RCC 7860 (cell line): ENCODE measurements at places on chromosomes 7 and 10.
A peak's percentile ranks its signal among the peaks of the same experiment; 100 is the strongest.

DNA sequence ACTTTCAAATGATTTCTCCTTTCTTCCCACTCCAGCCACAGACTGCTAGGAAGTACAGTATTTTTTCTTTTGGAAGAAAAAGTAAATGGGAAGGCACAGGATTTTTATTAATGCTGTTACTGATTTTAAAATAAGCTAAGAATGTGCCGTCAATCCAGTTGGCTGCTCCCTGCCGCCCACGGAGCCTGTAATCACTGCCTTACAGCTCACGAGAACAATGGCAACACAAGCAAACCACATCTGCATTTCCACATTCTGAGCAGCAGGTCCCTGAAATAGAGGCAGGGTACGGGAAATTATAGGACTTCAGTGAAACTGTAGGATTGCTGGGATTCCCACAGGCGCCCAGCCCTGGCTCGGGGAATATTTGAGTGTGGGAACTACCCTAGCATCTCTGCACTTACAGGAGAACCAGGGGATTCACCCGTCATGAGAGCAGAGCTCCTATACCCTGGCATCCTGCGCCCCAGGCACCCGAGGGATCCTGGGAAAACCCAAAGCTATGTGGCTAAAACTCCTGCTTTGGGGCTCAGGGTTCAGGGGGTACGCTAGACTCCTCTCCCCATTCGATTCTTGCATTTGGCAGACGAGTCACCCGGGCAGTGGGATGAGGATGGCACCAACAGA is 72.9 kb upstream of the TNS3 start:
- DNase-seq: no peak

DNA sequence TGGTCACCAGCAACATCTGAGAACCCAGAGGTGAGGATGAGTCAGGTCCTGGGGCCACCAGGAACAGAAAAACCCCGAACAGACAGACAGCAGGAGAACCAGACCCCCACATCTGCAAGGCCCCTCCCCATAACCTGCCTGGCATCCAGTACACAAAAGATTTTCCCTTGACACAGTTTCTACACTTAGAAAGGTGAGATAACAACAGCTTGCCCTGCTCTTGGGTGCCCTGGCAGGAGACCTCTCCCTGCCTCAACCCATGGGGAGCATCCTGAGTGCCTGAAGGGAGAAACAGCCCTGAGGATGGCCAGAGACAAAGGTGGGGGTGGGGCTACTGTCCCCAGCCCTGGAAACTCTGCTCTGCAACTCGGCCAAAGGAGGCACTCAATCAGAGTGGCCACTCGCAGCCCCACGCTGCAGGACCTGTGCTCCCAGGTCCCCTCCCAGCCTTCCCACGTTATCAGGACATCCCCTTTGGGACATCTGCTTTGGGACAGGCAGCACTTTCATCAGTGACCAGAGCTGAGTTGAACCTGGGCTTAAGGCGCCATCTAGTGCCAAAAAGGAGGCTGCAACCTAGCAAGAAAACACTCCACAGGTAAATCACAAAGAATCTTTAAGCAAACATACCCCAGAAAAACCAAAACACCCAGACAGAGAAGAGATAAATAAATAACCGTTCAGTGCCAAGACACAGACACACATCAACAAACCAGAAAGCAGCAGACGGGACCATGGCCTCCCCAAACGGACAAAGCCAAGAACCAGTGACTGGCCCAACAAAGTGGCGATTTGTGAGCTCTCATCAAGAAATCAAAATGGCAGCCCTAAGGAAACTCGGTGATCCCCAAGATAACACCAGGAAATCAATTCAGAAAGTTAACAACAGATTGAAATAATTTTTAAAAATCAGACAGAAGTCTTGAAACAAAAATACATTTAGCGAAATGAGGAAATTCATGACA is 233.7 kb downstream of the PTPRN2 start:
- DNase-seq: peak; percentile 33

- no peak for DNase-seq
These were observed 125.5 kb downstream of the PTPN20 start for GRCh38 chr10:47036771-47037170.

GRCh38 chr7:137980308-137980707 is 21.6 kb downstream of the CREB3L2 start:
- no peak for DNase-seq

DNA sequence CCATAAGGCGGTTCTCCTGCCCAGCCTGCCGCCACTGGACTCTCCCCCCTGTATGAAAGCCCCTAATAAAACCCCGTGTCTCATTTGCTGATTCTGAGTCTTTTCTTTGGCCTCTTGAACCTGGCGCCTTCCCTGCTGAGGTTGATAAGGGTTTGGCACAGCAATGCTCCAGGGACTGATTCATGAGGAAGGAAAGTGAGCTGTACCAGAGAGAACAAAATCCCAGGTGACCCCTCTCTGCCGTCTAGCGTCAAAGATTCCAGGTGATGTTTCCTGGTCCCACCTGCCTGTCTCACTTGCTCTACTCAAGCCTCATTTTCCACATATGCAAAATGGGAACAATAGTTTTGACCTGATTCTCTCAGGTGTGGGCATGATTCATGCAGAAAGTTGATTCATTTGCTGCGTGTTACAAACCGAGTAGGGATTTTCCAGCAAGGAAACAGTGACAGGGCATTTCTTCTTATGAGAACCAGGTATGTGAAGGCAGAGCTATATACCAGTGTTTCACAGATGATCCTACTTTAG is 730.6 kb upstream of the IGFBP3 start:
- peak; percentile 44 for DNase-seq

DNA sequence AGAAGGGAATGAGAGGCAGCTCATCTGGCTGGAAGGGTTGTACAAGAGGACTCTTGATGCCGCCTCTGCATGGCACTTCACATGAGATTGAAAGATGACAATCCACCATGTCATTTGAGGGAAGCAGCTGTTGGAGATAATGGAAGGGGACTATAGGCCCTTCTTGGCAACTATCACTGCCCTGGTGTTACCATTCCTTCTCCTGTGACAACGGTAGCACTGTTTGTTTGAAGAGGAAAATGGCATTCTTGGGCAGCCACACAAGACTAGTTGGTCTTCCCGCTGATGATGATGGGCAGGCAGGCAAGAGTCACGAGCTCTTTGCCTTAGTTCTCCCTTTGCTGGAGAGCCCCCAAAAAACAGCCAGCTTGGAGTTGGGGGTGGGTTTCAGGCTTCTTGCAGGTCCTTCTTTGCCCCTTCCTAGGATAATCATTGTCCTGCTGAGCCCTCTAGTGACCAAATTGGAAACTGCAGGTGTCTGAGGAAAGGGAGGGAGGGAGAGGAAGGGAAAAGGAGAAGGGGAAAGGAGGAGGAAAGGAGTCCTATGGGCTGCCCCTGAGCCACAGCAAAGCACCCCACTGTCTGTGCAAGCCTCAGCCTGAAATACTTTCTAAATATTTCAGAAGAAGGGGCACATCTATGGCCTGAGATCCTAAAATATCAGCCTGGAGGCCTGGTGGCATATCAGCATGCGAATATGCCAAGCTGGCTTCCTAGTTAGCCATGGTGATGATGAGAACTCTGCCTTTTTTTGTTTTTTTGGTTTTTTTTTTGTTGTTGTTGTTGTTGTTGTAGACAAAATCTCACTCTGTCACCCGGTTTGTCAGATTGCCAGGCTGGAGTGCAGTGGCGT is 165.6 kb upstream of the KMT2E start:
- peak; percentile 29 for DNase-seq

DNA sequence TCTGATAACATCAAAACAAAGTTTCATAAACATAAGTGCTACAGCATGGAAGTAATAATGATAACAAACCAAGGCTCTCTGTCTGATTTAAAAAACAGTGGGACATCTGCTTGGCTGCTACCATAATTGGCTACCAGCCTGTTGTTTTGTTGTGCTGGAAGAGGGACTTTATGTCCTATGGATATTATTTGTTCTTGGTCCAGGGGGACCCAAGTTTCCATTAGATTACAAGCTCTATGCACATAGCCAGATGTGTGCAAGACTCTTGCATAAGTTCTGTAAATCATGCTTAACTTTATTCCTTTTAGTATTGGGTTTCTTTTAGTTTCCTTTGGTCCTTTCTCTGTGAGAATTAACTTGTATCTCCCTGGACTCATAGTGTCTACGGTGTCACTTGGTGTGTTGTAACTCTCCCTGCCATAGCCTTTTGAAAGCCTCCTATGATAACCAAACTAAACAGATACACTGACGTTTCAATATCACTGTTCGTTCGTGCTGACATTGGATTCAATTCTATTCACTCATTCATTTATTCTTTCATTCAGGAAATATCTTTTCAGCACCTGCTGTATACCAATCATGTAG is 41.4 kb upstream of the CD36 start:
- DNase-seq: no peak

- DNase-seq: no peak
These were observed 110.8 kb downstream of the ARHGAP22 start for GRCh38 chr10:48494073-48494472.

DNA sequence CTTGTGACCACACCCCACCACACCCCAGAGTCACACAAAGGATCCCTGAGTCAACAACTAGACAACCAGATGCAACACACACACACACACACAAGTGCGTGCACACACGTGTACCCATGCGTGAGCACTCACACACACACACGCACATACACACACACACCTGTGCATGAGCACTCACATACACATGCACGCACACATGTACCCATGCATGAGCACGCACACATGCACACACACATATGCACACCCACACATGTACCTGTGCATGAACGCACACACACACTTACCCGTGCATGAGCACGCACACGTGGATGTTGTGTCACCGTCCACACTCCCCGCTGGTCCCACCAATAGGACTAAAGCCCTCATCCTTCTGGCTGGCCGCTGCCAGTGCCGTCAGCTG is 60.4 kb downstream of the HTR5A start:
- no peak for DNase-seq

DNA sequence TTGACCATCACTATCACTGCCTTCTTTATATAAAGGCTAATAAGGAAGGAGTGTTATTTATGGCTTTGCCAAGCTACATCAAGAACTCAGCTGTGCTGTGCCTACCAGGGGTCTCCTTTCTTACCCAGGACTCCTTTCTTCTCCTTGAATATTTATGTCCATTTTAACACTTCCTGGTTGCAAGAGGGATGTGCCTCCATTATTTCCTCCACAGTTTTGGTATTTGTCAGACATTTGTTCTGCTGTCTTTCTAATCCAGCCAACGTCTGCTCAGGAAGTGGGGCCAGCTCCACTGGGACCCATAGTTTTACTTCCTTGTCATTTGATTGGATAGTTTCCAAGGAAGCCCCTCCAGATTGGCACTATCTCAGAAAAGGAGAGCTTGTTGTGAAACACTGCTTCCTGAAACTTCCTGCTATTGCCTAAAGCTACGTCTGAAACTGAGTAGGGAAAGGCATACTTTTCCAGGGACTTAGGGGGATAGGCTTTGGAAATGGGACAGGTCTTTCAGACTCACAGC is 6.6 kb upstream of the STRIP2 start:
- no peak for DNase-seq

DNA sequence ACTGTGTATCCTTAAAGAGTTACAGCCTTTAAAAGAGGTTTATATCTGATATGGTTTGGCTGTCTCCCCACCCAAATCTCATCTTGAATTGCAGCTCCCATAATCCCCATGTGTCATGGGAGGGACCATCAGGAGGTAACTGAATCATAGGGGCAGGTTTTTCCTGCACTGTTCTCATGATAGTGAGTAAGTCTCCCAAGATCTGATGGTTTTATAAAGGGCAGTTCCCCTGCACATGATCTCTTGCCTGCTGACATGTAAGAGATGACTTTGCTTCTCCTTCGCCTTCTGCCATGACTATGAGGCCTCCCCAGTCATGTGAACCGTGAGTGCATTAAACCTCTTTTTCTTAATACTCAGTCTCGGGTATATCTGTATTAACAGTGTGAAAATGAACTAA is 9.7 kb downstream of the RTKN2 start:
- DNase-seq: no peak

- DNase-seq: peak; percentile 17
These were observed 20.3 kb upstream of the GNA12 start for GRCh38 chr7:2864204-2864985.

DNA sequence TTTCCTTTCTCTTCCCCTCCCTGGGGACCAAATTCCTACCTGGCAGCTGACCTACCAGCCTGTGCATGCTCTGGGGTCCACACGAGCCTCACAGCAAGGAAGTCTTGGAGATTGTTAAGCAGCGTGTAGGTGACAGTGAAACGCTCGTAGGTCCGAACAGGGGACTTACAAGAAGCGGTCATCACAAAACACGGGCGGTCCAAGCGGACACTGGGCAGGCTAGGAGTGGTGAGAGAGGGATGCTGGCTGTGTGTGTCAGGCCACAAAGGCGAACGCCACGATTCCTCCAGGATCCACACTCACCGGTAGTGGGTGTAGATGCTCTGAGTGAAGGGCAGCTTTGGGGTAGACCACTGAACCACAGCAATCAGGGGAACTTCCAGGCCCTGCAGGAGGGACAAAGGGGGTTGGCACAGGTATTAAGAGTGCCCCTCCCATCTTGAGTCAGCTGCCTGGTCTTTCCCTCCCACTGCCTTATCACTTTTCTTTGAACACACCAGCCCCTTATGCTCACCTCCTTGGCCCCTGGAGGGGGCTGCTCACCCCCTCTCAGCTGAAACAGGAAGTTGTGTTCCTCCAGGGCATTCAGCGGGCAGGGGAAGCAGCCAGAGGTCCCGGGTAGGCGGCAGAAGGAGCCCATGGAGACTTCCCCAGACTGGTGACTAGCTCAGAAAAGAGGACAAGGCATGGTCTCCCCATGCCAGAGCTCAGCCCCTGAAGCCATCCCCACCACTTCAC is 2.0 kb downstream of the TRAPPC14 start:
- DNase-seq: no peak

GRCh38 chr7:139750459-139751095 is 27.2 kb downstream of the HIPK2 start:
- no peak for DNase-seq

DNA sequence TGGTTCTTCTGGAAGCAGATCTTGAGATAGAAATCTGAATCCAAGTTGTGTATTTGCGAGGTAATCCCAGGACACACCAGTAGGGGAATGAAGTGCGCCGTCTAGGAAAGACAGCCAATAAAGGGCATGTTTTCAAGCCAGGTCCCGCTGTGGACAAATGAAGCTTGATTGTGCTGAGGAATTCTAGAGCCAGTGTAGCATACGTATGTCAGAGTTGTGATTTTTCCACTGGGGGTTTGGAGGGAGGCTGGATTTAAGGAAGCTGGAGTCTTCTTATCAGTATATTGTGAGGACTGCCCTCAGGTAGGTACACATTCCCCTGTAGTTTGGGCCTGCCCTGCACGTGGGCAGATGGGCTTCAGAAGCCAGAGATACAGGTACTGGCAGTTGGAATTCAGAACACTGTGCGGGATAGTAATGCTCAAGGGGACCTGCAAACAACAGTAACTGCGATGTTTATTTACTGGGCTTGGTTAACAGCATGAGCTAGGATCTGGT is 50.9 kb downstream of the GALNT11 start:
- DNase-seq: no peak

- no peak for DNase-seq
These were observed 25.9 kb downstream of the ADAMTS14 start for GRCh38 chr10:70698211-70698610.

- DNase-seq: peak; percentile 25
These were observed 114.5 kb upstream of the PRKCQ start for GRCh38 chr10:6694447-6695140.

DNA sequence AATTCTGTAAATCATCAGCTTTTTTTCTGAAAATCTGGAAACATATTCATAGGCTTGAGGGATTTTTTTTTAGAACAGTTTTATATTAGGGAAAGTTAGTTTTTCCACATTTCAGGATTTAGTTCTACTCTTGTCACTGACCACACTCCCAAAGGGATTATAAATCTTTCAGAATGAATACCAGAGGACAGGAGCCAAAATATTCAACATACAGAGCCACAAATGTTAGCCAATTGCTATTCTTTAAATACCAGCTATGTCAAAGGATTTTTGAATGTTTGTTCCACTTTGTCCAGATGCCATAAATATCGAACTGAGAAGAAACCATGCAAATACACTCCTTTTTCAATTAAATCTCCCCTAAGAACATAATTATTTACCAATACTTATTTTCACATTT is 50.7 kb downstream of the ODAD2 start:
- no peak for DNase-seq
